ENCODE measurements at places on chromosomes 6 and 20.

DNA sequence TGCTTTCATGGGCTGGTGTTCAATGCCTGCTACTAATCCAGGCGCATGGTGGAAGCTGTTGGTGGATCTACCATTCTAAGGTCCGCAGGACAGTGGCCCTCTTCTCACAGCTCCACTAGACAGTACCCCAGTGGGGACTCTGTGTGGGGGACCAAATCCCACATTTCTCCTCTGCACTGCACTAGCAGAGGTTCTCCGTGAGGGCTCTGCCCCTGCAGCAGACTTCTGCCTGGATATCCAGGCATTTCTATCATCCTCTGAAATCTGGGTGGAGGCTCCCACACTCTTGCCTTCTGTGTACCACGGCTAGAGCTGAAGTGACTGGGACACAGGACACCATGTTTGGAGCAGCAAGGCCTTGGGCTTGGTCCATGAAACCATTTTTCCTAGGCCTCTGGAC, 134.1 kb upstream of the C6orf118 start:
- DNase-seq = no peak

DNA sequence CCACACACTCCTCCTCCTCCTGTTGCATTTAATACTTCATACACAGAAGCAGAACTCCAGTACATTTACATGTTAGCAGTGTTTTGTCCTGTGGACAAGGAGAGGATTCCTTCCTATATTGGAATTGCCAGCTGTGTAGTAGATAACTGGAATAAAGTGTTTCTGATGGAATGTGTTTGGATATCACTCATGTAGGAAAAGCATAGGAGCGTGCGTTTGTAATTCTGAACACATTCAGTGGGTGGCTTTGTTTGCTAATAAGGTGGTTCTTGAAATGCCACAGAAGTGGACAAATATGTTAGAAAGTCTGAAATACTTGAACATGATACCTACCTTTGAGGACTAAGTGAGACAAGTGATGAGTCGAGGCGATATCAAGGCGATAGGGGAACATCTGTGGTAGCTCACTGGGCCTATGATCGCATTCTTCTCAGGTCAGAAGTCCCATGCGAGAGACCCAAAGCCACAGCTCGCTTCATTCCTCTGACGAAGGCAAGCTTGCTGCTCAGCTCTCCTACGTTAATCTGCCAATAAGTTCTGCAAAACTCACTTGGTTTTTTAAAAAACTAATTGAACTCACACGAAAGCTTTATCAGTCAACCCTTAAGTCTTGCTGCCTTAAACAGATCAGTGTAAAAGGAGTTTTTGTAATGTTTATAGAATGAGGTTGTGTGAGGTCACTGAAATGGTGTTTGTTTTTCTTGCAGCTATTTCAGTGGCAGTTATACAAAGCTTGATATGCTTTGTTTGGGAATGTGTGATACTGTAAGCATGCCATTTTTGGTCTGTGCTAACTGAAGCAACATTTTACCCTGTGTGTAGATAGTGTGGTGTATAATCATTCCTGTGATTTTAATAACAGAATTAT, 159.9 kb downstream of the SOX4 start:
- DNase-seq = no peak

DNA sequence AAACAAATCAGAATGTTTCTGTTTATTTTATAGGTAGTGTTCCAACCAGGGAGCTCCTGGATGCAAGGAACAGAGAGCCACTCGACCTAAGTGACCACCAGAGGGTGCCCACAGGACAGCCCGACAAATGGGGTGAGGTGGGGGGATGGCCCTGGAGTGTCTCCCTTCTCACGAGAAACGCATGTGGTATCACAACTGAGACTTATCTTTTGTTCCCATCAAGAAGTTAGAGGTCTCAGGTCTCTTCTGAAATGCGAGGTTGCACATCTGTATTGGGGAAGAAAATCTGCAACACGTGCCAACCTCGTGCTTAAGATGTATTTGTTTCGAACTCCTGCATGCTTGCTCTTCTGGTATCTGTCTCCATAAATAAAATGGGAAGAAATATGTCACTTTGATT, 104.0 kb downstream of the ISM1 start:
- no peak for DNase-seq

- DNase-seq = no peak
Measured at GRCh38 chr6:106426250-106426970, 65.9 kb downstream of the CRYBG1 start.

GRCh38 chr6:7086488-7086887, 21.3 kb upstream of the RREB1 start:
- DNase-seq = peak; percentile 39

GRCh38 chr6:113289166-113289565, 568.0 kb upstream of the MARCKS start:
- no peak for DNase-seq

- DNase-seq = no peak
Measured at GRCh38 chr20:10699941-10700340, 26.1 kb upstream of the JAG1 start.

DNA sequence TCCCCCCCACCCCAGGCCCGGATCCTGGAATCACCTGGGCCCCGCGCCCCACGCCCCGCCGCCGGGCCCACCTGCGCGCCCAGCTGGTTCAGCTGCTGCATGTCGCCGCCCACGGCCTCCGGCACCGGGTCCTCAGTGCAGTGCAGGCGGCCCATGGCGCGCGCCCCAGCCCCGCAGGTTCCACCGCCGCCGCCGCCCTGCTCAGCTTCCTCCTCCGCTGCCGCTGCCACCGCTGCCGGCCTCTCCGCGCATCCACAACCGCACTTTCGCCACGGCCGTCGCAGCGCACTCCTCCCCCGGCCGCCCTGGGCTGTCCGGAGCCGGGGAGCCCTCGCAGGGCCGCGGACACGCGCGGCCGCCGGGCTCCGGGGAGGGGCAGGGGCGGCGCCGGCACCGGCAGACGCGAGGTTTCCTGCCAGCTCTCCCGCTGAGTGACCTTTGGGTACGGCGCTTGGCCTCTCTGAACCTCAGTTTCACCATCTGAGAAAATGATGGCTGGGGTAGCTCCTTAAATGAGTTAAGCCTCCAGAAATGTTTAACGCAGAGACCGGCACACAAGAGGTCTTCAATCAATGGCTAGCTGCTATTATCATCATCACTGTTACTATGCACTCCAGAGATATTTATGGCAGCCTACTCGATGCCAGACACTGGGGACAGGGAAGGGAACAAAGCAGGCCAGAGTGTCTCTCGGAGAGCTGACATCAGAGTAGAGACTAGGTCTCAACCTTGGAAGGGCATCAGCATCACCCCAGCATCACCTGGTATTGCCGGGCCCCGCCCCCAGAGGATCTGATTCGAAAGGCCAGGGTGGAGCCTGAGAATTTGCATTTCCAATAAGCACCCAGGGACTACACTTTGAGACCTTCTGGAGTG, at the start of gene COMMD7:
TSS of gene COMMD7 (minus strand) at position 231 of the 876 bp plus-strand sequence. CDS start at position 155, 76 bp downstream.
- DNase-seq = peak; percentile 70

DNA sequence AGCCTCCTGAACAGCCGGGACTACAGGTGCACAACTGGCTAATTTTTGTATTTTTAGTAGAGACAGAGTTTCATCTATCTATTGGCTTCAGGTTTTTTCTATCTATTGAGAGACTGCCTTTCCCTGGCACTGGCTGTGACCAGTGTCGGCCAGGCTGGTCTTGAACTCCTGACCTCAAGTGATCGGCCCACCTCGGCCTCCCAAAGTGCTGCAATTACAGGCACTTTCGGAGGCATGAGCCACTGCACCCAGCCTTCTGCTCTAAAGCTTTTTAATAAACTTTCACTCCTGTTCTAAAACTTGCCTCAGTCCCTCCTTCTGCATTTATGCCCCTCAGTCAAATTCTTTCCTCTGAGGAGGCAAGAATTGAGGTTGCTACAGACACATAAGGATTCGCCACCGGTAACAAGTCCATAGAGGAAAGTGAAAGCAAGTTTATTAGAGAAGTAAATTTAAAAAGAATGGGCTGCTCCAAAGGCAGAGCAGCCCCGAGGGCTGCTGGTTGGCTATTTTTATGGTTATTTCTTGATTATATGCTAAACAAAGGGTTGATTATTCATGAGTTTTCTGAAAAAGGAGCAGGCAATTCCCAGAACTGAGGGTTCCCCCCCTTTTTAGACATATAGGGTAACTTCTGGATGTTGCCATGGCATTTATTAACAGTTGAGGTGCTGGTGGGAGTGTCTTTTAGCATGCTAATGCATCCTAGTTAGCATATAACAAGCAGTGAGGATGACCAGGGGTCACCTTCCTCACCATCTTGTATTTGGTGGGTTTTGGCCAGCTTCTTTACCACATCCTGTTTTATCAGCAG, 44.8 kb upstream of the RNGTT start:
- no peak for DNase-seq

DNA sequence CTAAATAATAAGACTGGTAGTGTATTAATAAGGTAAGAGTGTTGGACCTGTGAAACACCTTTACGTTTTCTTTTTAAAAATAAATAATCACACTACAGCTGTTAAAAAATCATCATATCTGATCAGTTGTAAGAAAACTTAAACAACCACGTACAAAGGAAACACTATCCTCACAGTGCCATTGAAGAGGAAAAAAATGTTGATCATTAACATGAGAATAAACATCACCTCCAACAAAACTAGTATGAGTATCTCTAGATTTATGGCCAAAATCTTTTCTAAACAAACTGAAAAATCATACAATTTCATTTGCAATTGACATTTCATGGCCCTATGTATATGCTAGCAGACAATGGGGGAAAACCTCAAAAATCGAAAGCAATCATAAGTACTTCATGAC, 590 bp downstream of the EYS start:
- no peak for DNase-seq

GRCh38 chr6:89410231-89410761, 1.8 kb downstream of the RRAGD start:
- DNase-seq = no peak

- DNase-seq = no peak
Measured at GRCh38 chr6:55674672-55675071, 95.7 kb upstream of the HMGCLL1 start.

GRCh38 chr20:62215020-62215990, 4.8 kb downstream of the HRH3 start:
- no peak for DNase-seq

DNA sequence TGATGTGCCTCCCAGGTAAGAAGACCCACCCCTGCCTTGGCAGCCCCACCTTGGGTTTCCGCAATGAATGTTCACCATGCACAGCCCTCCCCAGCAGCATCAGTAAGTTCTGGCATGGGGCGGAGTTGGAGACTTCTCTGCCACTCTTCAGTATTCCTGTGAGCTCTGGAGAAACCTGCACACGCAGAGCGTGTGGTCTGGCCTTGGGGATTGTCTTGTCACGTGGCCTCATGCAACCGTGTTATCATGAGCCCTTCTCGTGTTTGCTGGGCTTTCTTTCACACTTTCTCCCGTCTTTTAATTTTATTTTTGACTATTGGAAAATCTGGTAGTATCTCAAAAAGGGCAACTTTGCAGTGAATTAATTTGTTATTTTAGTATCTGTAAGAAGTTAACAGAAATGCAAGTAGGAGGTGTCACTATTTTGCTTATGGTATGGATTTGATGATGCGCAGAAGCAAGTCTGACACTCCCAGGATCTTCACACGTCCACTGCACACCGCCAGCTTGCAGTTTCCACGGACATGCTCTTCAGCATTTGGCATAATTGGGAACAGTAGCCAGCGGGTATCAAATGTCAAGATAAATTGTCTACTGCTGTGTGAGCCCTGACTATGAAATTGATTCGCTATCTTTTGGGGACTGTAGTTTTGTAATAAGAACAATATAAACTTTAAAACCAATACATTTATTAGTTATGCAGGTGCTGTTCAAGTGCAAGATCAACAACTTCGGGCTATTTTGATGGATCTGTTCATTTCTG, 463.5 kb downstream of the QKI start:
- DNase-seq = no peak

GRCh38 chr6:37205175-37205996, 35.4 kb downstream of the PIM1 start:
- no peak for DNase-seq

GRCh38 chr6:43976706-43977403, 150.4 kb downstream of the MRPL14 start:
- no peak for DNase-seq

GRCh38 chr6:54037277-54037779, 73.9 kb upstream of the MLIP start:
- DNase-seq = no peak

DNA sequence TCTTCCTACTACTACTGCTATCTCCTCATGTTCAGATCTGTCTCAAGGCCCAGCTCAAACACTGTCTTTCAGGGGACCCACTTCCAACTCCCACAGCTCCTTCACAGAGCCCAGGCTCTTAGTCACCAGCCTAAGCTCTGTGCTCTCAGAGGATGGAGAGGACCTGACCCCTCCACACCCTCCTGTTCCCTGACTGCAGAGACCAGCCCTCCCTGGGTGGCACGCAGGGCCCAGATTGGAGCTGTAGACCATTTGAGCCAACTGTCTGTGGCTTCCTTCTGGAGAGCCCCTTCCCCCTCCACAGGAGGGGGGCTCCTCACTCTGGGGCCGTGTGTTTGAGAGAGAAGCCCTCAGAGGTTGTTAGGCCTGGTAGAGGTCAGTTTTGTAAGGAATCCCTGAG, 9.8 kb downstream of the SNPH start:
- DNase-seq = no peak

GRCh38 chr6:86730216-86730615, 207.1 kb upstream of the HTR1E start:
- DNase-seq = no peak

GRCh38 chr6:170129691-170130171, 161.1 kb downstream of the DLL1 start:
- no peak for DNase-seq

GRCh38 chr6:168037242-168037641, 39.8 kb downstream of the KIF25 start:
- no peak for DNase-seq

DNA sequence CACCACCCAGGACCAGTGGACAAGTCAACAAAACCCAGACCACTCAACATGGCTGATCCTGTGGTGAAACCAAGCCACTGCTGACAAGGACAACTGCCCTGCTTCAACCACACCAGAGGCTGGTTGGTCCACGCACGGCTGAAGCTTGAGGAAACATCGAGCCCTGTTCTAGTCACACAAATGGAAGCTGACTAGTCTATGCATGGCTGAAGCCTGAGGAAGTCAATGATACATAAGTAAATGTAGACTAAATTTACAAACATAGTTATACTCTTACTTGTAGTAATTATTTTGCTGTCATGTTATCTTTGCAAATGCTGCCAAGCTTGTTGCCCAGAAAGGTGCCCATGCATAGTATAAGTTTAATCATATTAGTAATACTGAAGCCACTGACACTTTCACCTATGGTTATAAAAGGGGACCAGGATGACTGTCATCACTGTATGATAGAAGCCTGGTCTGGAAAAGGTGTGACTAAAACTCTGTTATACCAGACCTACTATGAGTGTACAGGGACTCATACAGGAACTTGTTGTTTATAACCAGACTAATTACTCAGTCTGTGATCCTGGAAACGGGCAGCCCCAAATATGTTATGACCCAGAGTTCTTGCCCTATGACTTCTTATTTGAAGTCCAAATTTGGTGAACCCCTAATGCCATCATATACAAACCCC, 5.6 kb downstream of the IL22RA2 start:
- DNase-seq = no peak

- peak; percentile 91 for DNase-seq
Measured at GRCh38 chr6:44127186-44128019, at the start of the genes MRPL14 and TMEM63B. Gene MRPL14 (minus strand): TSS chr6:44127452. CDS start chr6:44116611, 10,841 bp downstream. Gene TMEM63B (plus strand): TSS chr6:44127554. CDS start chr6:44134585, 7,031 bp downstream.

GRCh38 chr6:48520951-48521350, 410.0 kb upstream of the PTCHD4 start:
- no peak for DNase-seq

All from CD4-positive, alpha-beta T cell treated with Interferon gamma for 1 hour (primary cell).